ENCODE measurements at places on chromosomes 6 and 20.

- DNase-seq: no peak
These were observed 55.6 kb upstream of the ZMYND8 start for GRCh38 chr20:47412083-47412482.

DNA sequence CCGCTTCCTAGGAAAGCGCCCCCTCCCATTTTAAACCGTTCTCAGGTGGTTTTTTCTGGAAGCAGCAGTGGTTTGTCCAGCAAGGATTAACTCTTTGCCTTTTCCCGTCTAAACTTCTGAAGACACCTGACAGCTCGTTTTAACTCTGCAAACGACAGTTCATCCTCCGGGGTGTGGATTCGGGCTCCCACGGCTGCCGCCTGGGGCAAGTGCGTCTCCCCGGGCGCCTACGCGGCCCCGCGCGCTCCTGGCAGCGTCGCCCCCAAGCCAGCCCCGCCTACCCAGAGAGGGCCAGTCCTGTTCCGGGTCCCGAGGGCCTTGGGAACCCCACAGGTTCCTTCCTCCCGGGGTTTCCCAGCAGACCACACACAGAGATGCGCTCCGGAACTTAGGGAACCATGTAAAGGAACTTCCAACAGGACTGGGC lies 54.4 kb downstream of the PRR18 start:
- no peak for DNase-seq

- DNase-seq: no peak
These were observed 223.4 kb upstream of the FOXA2 start for GRCh38 chr20:22807646-22808244.

- DNase-seq: no peak
These were observed 14.9 kb upstream of the PANK2 start for GRCh38 chr20:3874194-3874844.

- no peak for DNase-seq
These were observed 41.5 kb downstream of the SENP6 start for GRCh38 chr6:75643173-75643572.

DNA sequence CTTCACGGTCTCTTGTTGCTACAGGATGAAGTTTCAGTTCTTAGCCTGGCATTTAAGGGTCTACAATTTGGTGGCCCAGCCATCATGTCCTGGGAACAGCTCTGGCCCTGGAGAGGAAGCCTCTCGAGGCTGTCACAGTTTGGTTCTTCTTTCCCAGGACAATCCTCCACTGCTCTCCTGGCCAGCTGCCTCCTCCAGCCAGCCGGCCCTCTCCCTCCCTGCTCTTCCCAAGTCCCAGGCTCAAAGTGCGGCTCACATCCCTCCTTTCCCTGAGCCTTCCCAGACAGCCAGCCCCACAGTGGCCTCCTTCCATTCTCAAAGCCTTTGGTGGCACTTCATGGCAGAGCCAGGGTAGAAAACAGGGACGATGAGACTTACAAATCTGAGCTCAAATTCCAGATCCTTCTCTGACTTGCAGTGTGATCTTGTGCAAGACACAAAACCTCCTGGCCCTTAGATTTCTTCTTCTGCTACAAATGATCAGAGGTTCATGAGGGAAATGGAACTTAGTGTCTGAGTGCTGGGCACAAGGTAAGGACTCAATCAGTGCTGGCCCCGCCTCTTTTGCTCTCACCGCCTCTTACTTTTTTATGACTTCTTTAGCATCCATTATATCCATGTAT lies 223.8 kb upstream of the ECI2 start:
- DNase-seq: no peak

GRCh38 chr20:19727251-19727847 lies 30.7 kb upstream of the RIN2 start:
- no peak for DNase-seq

DNA sequence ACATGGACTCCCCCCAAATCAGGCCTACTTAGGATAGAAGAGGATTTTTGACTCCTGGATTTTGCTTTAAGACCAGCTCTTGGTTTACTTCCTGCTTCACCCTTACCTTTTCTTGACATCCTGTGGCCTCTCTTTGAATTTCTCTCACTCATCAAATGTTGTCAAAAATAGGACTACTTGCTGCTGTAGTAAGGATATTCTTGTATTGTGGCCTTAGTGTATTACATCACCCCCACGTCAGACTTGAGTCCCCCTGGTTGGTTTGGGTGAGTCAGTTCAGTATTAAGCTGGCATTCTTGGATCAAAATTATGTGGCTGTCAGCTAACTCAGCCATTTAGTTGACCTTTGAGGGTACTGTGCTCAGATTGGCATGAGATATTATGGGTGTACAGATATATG lies 1.1 kb downstream of the TPX2 start:
- no peak for DNase-seq

DNA sequence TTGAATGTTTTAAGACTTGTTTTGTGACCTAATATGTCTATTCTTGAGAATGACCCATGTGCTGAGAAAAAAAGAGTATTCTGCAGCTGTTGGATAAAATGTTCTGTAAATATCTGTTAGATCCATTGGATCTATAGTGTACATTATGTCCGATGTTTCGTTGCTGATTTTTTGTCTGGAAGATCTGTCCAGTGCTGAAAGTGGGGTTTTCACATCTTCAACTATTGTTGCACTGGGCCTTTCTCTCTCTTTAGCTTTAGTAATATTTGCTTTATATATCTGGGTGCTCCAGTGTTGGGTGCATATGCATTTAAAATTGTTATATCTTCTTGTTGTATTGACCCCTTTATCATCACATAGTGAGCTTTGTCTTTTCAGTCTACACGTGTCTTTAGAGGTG lies 5.7 kb upstream of the SIRPB2 start:
- DNase-seq: no peak

DNA sequence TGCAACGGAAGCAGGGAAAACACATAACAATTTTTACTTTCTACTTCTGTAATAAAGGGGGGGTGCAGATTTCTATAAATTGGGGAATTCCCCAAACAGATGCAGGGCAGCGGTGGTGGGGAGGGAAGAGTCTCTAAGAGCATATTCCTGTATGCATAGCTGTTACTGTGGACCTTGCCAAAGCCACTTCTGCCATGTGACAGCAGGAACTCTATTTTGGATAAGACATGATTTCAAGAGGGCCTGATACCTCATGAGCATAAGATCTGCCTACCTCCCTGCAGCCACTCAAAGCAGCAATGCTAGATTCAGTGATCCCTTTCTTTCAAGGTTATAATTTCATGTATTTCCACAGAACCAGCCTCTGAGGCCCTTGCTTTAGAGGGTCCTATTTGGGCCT lies 86.2 kb upstream of the CNKSR3 start:
- no peak for DNase-seq

DNA sequence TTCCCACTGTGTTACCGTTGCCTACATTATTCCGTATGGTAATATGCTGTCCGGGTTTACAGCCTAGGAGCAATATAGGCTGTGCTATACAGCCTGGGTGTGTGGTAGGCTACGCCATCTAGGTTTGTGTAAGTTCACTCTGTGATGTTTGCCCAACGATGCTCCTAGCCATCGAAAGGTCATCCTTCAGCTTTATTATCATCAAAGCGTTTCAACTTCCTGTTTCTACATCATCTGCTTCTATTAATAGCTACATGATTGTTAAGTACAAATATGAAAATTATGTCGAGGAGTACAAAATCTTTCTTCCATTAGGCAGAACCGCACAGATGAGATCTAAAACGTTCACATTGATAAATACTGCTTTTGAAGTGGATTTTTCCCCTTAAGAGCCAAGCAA lies 69.9 kb downstream of the PPP1R14C start:
- no peak for DNase-seq

- no peak for DNase-seq
These were observed 18.7 kb downstream of the GLO1 start for GRCh38 chr6:38684237-38684636.

DNA sequence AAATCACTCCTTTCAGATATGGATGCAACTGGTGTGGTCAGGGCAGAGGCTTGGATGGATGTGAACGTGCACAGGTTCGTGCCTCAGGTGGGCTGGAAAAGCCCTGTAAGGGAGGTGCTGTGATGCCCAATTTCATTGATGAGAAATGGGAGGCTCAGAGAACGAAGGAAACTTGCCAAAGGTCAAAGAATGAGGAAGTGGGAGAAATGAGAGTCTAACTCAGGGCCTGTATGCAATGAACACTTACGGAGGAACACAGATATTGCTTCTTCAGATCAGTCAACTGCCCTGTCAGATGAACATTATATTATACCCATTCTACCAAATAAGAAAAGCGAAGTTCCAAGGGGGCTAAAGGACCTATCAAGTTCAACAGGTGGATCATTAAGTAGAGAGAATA lies 134.7 kb downstream of the RCAN2 start:
- no peak for DNase-seq

All from dermis microvascular lymphatic vessel endothelial cell (primary cell).